Articular chondrocyte of knee joint (primary cell): ENCODE measurements at places on chromosomes 1 and 21. TPM values are rescaled to one million over a fixed set of nuclear protein-coding genes. Genes with fewer than 3 reads are reported as not detected.

DCDC2B gene
- not detected in 2 replicates for total RNA-seq

TAL1 gene
- total RNA-seq, result 0.22 TPM in 1 of 2 replicates, not detected in the other

MEAF6 gene
- total RNA-seq, result 61.8 and 69.2 TPM in 2 replicates

GSTM1 gene
- total RNA-seq, result 19.2 TPM in 1 of 2 replicates, not detected in the other

ZBTB37 gene
- total RNA-seq, result 11.0 and 12.5 TPM in 2 replicates

DHRS3 gene
- 81.7 and 110 TPM in 2 replicates for total RNA-seq

S100A3 gene
- total RNA-seq, result 2.0 and 3.7 TPM in 2 replicates

HUNK gene
- 0.11 and 0.13 TPM in 2 replicates for total RNA-seq

CRB1 gene
- 0.26 and 0.65 TPM in 2 replicates for total RNA-seq

NECTIN4 gene
- total RNA-seq, result 0.13 TPM in 1 of 2 replicates, not detected in the other

NBPF11 gene
- 4.8 and 7.1 TPM in 2 replicates for total RNA-seq

KPRP gene
- not detected in 2 replicates for total RNA-seq

DMBX1 gene
- not detected in 2 replicates for total RNA-seq

UBASH3A gene
- not detected in 2 replicates for total RNA-seq

PRCC gene
- total RNA-seq, result 21.9 and 22.0 TPM in 2 replicates

SCYL3 gene
- total RNA-seq, result 9.3 and 11.8 TPM in 2 replicates

ATP6V1G3 gene
- not detected in 2 replicates for total RNA-seq

ARHGAP30 gene
- under 0.01 TPM in 1 of 2 replicates, not detected in the other for total RNA-seq

CRTC2 gene
- 5.4 and 6.0 TPM in 2 replicates for total RNA-seq

LCE2A gene
- total RNA-seq, result not detected in 2 replicates

C1orf146 gene
- not detected in 2 replicates for total RNA-seq

CHODL gene
- 0.11 TPM in 1 of 2 replicates, not detected in the other for total RNA-seq

PRXL2B gene
- 8.6 and 9.6 TPM in 2 replicates for total RNA-seq

GPR52 gene
- 3.3 and 4.1 TPM in 2 replicates for total RNA-seq

OXCT2 gene
- total RNA-seq, result 2.2 and 3.4 TPM in 2 replicates

PGLYRP4 gene
- total RNA-seq, result not detected in 2 replicates

AMY1A gene
- total RNA-seq, result not detected in 2 replicates

TMEM269 gene
- 0.11 TPM in 1 of 2 replicates, not detected in the other for total RNA-seq

SDCCAG8 gene
- total RNA-seq, result 40.5 and 43.6 TPM in 2 replicates

TTC39A gene
- total RNA-seq, result 0.32 and 1.0 TPM in 2 replicates

OR1C1 gene
- not detected in 2 replicates for total RNA-seq

UTS2 gene
- total RNA-seq, result 0.11 TPM in 1 of 2 replicates, not detected in the other

WARS2 gene
- total RNA-seq, result 24.4 and 28.2 TPM in 2 replicates

RGS16 gene
- total RNA-seq, result 17.2 and 18.8 TPM in 2 replicates

FCAMR gene
- total RNA-seq, result not detected in 2 replicates
